Stimulated activated naive CD4-positive, alpha-beta T cell treated with Interleukin-2 at 50 U/mL for 16 hours (primary cell): ENCODE measurements at places on chromosomes 4 and X.

- DNase-seq, result no peak
Observed at GRCh38 chrX:140765043-140765784, 55.7 kb downstream of the LINC00632 start.

GRCh38 chr4:109495514-109495913 lies 61.9 kb downstream of the SEC24B start:
- no peak for DNase-seq

DNA sequence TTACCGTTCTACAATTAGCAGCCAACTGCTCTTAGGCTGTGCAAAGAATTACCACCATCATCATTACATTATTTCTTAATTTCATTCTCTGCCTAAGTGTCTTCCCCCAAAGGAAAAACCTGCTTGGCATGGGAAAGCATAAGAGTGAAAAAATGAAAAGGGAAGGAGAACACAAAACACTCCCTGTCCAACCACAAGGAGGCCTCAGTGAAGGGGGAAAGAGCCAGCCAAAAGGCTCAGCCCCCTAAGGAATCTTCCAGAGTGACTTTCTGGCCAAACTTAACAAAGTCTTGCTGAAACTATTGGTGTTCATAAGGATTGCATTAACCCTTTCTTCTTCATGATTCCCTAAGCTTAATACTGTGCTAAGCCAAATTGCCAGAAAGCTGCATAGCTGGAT lies 287.4 kb downstream of the SMARCA1 start:
- DNase-seq, result no peak

- DNase-seq, result peak; percentile 91
Observed at GRCh38 chr4:75514131-75514948, at the start of the genes RCHY1 and THAP6. TSS of gene RCHY1 (minus strand) at chr4:75514403. CDS start at chr4:75514286, 117 bp downstream. TSS of gene THAP6 (plus strand) at chr4:75514473. CDS start at chr4:75515453, 980 bp downstream.

- no peak for DNase-seq
Observed at GRCh38 chr4:99413140-99413539, 22.0 kb downstream of the ADH7 start.

DNA sequence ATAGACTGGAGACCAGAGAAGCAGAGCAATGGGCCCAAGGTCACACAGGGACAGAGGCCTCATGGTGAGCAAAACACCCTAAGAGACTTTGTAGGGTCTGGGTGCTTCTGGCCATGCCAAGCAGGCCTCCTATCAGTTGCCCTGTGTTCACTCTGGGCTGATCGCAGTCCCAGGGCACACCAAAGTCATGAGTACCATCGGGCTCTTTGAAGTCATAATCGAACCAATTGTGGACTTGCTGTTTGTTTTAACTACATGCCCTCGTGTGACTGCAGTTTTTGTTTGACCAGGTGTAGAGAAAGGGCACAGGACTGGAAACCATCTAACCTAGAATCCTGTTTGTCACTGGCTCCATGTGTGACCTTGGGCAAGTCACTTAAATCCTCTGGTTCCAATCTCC lies 172.5 kb upstream of the CPEB2 start:
- DNase-seq, result no peak

- no peak for DNase-seq
Observed at GRCh38 chr4:143337600-143338287, 1.1 kb downstream of the GAB1 start.

- no peak for DNase-seq
Observed at GRCh38 chrX:31329298-31329697, 257.5 kb upstream of the FTHL17 start.

DNA sequence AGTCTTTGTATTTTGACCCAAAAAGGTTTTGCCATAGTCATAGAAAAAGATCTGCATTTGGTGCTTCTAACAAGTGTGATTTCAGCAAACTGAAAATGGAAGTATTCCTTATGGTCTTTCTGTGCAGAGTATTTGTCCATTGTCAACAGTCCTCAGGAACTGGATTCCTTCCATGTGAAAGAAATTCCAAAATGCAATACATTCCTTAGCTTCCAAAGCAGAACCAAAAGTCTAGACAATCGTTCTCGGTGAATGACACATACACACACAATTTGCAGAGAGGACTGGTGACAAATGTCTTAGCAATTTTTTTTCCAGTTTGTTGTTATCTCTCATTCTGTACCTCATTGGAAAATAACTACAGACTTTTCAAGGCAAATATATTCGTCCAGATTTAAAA lies 562.2 kb upstream of the SLIT2 start:
- DNase-seq, result no peak

- DNase-seq, result no peak
Observed at GRCh38 chrX:143340190-143340589, 177.1 kb downstream of the SPANXN3 start.

- DNase-seq, result no peak
Observed at GRCh38 chr4:68216501-68216900, 29.0 kb downstream of the TMPRSS11B start.

- no peak for DNase-seq
Observed at GRCh38 chr4:107733431-107733925, 13.4 kb upstream of the PAPSS1 start.

GRCh38 chr4:109733728-109734127 lies 3.9 kb upstream of the PLA2G12A start:
- no peak for DNase-seq

- no peak for DNase-seq
Observed at GRCh38 chr4:22554670-22555069, 38.8 kb upstream of the ADGRA3 start.

DNA sequence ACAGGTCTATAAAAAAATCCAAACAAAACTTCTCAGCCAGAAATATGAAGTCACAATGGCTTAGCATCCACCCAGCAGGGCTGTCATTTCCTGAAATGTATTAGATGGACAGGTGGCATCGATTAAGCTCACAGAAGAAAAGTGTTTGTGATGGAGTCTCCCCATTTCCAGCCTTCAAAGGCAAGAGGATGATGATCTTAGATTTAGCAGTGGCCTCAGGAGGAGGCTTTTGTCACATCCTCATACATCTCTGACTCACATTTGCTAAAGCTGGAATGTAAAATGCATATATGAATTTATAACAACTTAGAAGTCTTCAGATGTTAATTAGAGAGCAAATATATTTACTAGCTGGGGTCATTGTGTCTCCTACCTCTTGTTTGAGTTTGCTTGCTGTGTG lies 441.9 kb downstream of the SPRY1 start:
- DNase-seq, result no peak

DNA sequence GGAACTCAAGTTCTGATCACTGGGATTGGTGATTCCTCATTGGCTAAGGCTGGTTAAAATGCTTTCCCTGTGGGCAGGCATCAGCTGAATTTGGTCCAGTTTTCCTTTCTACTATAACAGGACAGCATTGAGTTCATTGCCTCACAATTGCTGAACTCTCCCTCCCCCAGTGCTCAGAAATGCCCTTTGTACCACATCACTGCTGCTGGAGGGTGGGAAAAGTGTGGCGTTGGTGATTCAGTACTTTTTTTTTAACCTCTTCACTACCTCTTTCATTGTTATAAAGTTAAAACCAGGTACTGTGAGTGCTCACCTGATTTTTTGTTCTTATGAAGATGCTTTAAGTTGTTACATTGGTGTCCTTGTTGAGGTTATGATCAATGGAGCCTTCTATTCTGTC lies 69.3 kb upstream of the IL2 start:
- DNase-seq, result no peak

DNA sequence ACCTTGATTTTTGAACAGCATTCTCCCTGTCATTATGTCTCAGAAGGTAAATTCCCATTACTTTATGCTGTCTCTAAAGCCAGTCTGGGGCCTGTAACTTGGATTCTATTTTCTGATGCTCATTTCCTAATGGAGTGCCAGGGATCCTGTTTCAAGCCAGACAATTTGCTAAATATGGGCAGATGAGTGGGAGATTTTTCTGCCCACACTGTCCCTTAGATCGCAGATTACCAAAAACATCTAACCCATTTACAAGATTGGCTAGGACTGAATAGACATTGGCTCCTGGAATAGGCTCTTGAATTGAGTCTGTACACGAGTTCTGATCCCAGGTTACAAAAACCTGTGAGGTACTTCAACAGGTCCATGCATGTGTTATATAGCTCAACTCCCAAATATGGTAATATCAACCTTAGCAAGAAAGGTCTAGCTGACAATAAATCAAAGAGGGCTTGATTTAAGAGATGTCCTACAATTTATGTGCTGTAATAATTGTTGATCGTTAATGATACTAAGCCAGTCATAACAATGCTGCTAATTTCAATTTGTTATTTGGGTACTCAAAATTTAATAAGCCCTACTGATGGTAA lies 5.7 kb downstream of the GPC3 start:
- no peak for DNase-seq

GRCh38 chr4:149145803-149146202 lies 669.8 kb downstream of the IQCM start:
- DNase-seq, result no peak

- DNase-seq, result no peak
Observed at GRCh38 chr4:148574502-148574901, 132.3 kb upstream of the NR3C2 start.

DNA sequence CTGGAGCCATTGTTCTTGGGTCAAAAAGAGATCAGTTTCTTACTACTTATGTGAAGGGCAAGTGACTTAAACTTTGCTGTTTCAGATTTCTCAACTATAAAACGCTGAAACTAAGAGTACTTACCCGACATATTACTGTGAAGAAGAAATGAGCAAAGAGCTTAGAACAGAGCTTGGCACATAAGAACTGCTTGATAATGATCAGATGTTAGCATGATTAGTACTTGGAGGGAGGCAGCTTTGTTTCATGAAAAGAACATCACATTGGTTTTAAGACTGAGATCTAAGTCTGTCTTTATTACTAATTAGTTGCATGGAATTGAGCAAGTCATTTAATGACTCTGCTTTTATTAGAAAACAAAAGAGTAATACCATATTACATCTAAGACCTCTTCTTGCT lies 169.1 kb downstream of the ARHGAP24 start:
- no peak for DNase-seq

- no peak for DNase-seq
Observed at GRCh38 chr4:142083264-142083663, 446.9 kb downstream of the IL15 start.

GRCh38 chrX:122422547-122422946 lies 761.5 kb upstream of the GRIA3 start:
- no peak for DNase-seq

DNA sequence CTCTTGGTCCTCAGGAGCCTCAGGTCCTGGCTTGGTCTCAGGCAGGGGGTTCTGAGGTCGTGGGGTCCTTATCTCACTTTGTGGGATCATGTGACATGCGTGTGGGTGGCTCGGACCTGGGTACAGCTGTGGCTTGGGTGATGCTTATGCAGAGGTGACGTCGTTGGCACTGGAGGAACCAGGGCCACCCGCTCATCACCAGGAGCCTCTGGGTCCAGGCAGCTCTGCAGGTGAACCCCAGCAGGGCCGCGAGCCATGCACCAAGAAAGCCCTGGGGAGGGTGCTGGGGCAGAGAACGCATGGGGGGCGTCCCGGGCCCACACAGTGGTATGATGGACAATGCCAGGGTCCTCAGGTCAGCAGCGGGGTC lies 8.7 kb downstream of the ATP5ME start:
- DNase-seq, result no peak

DNA sequence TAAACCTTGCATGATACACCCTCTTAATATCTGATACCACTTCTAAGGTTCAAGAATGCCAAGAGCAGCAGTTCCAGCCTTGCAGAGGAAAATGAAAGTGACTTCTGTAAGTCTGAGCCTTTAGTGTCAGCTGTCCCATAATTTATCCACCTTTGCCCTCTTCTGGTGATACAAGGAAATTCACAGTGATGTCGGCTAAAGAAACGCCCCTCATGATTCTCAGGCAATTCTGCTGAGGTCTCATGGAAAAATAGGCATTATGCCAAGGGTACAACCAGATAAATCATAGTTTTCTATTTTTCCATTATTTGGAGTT lies 172.2 kb upstream of the CXCL13 start:
- DNase-seq, result no peak
